ENCODE measurements at places on chromosomes 11 and 22.

DNA sequence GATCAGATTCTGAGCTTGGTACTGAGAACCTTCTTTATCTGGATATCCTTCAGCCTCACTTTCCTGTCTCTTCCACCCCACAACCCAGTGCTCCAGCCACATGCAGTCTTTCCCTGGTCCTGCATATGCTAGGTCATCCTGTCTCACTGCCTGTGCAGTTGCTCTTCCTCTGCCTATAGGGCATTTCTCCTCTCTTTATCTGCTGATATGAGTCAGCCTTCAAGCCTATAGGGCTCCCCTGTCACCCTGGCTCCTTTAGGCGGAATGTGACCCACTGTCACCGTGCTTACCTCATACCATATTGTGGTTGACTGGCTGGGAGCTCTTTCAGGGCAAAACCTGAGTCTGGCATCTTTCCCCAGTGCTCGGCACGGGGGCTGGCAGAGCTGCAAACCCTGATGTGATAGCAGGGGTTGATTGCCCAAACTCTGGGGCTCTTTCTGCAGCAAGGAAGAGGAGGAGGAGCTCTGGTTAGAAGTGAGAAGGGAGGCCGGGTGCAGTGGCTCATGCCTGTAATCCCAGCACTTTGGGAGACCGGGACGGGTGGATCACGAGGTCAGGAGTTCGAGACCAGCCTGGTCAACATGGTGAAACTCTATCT is 26.3 kb downstream of the MEI1 start:
- no peak overlapping the region for H3K27ac ChIP-seq
- H3K27me3 ChIP-seq: no peaks in the 10 kb centered on the region
- DNase-seq: peak; percentile 54
- no peak overlapping the region for H3K4me3 ChIP-seq
- no peaks in the 10 kb centered on the region for H3K4me1 ChIP-seq

DNA sequence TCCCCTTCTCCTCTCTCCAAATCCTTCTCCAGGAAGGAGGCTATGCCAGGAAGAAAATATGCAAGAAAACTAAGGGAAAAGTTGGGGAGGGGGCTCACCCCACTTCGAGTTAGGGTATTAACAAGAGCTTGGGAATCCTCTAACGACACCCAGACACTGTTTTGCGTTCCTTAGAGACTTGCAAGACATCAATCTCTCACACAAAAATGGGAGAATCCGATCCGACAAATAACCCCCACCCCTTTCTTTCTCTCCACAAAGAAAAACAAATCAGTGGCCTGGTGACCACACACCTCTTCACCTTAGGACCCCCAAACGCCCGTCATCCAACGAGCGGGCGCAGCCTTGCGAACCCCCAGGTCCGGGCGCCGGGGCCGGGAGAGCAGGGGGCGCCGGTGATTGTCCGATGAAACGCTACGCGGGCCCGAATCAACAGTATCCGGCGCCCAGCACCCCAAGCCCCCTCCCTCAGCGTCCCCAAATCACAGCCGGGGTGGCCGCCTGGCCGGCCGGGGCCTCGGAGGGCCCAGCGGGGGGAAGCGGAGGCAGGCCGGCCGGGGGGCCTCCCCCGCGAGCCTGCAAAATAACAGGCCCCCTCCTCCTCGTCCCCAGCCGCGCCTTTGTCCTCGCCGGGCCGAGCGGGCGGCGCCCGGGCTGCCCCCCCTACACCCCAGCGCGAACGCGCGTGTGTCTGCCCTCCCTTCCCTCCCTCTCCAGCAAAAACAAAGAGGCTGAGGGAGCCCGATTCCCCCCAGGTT is 690 bp downstream of the CSNK1E start:
- H3K4me1 ChIP-seq: peaks cover 13% of the 10 kb centered on the region
- peak; percentile 68 for DNase-seq
- H3K4me3 ChIP-seq: peak overlapping the region; percentile 71

- peaks cover 6% of the 10 kb centered on the region for H3K4me1 ChIP-seq
- H3K4me3 ChIP-seq: no peak overlapping the region
- H3K27ac ChIP-seq: no peak overlapping the region
- no peaks in the 10 kb centered on the region for H3K36me3 ChIP-seq
- no peaks in the 10 kb centered on the region for H3K27me3 ChIP-seq
Observed at GRCh38 chr22:42178910-42179519, 48.4 kb upstream of the CYP2D6 start.

- no peaks in the 10 kb centered on the region for H3K27me3 ChIP-seq
- no peak within 1 kb of the TSS for H3K27ac ChIP-seq
- H3K36me3 ChIP-seq: peaks cover 2% of the 10 kb centered on the region
- H3K4me3 ChIP-seq: peak within 1 kb of the TSS; percentile 50
- H3K4me1 ChIP-seq: peaks cover 5% of the 10 kb centered on the region
Observed at GRCh38 chr22:45240810-45241631, at the start of gene KIAA0930. KIAA0930 (minus strand) TSS chr22:45240894; CDS start chr22:45240703, 191 bp downstream.

GRCh38 chr11:120651836-120652235 is 140.3 kb downstream of the GRIK4 start:
- DNase-seq: no peak
- no peak overlapping the region for H3K27ac ChIP-seq
- H3K36me3 ChIP-seq: no peaks in the 10 kb centered on the region
- H3K4me1 ChIP-seq: no peaks in the 10 kb centered on the region

DNA sequence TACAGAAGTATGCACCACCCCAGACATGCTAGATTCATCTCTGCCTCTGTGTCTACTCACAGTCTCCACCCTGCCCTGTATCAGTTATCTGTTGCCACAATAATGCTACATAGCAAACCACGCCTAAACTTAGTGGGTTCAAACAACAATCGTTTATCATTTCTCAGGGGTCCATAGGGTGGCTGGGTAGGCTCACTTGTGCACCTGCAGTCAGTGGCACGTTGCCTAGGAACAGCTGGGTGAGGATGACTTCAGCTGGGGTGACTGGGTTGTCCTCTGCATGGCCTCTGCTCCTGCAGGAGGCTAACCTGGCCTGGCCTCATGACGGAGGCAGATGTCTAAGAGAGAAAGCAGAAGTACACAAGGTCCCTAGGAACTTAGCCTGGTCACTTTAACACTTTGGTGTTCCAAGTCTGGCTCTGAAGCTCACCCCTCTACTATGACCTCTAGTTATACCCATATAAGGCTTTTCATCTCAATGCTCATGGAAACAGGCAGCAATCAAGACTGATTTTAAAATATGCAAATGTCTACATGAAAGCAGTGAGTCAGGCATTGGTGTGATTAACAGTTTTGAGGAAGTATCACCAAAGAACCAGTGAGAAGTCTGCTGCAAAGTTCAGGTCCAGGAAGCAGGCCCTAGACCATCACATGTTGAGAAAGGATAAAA is 10.7 kb downstream of the OLFML1 start:
- no peaks in the 10 kb centered on the region for H3K27me3 ChIP-seq
- H3K27ac ChIP-seq: no peak overlapping the region
- H3K4me1 ChIP-seq: peaks cover 2% of the 10 kb centered on the region
- DNase-seq: no peak
- H3K36me3 ChIP-seq: no peaks in the 10 kb centered on the region

DNA sequence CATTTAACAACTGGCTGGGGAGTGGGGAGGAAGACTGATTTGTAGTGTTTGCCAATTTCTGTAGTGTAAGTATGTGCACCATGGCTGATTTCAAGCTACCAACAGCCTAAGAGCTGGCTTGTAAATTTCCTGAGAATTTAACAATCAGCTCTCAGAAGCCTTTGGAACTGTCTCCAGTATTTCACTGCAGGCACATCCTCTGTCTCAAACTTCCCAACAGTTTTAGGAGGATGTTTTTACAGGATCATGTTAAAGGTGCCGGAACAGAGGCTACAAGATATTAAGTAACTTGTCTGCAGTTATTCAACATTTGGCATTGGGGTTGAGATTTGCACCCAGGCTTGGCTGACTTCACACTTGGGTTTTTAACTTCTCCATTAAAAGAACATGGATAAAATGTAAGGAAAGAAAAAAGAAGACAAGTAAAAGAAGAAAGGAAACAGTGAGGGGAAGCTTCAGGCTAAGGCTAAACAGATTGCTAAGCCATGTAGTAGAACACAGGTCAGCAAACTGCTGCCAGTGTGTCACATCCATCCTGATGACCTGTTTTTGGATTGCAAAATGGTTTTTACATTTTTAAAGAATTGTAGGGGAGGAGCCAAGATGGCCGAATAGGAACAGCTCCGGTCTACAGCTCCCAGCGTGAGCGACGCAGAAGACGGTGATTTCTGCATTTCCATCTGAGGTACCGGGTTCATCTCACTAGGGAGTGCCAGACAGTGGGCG is 204.8 kb upstream of the SESN3 start:
- H3K27me3 ChIP-seq: no peaks in the 10 kb centered on the region
- H3K4me3 ChIP-seq: no peak overlapping the region
- no peaks in the 10 kb centered on the region for H3K36me3 ChIP-seq
- no peak overlapping the region for H3K27ac ChIP-seq

DNA sequence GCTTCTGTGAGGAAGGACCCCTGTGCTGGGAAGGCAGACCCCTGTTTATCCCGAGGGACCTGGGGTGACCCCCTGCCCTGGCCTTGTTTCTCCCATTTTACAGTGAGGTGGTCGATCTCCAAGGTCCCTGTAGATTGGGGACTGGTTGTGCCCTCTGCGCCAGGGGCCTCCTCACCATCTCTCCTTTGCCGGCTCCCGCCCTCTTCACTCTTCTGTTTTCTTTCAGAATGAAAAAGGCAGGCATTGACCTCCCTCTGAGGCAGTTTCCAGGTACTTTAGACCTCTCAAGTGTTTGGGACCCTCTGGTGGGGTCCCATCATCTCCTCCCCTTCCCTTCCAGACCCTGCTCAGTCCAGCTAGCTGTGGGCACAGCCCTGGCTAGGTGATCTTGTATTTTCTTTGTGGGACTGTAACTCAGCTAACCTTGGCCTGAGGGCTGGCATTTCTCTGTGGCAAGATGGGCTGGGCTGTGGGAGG is 1.5 kb downstream of the SERPINH1 start:
- peaks cover 25% of the 10 kb centered on the region for H3K36me3 ChIP-seq
- peak overlapping the region; percentile 95 for H3K27ac ChIP-seq
- H3K4me3 ChIP-seq: peak overlapping the region; percentile 86
- no peaks in the 10 kb centered on the region for H3K27me3 ChIP-seq

- H3K4me1 ChIP-seq: no peaks in the 10 kb centered on the region
- H3K27ac ChIP-seq: no peak overlapping the region
- no peak overlapping the region for H3K4me3 ChIP-seq
- no peaks in the 10 kb centered on the region for H3K36me3 ChIP-seq
- H3K27me3 ChIP-seq: no peaks in the 10 kb centered on the region
Observed at GRCh38 chr11:97471480-97471879, 1081.7 kb downstream of the JRKL start.

DNA sequence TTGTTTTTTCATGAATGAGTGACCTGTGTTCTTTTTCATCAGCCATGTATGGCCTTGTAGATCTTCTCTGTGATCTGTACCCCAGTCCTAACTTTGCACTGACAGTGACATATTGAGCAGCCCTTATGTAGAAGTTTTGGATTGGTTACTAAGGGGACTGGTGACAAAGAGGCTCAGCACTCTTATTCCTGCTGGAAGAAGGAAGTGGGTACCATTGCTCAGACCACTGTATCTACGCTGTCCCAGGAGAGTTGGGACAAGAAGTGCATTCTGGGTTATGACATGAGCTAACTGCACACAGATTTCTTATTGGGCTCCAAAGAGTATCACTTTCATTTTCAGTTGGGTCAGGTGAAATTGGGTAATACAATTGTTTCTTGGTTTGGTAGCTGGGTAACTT is 107.8 kb upstream of the RASSF10 start:
- H3K27me3 ChIP-seq: no peaks in the 10 kb centered on the region
- no peak overlapping the region for H3K27ac ChIP-seq
- H3K36me3 ChIP-seq: peaks cover 6% of the 10 kb centered on the region
- DNase-seq: no peak
- H3K4me3 ChIP-seq: no peak overlapping the region

- no peaks in the 10 kb centered on the region for H3K27me3 ChIP-seq
- no peaks in the 10 kb centered on the region for H3K36me3 ChIP-seq
- no peak overlapping the region for H3K27ac ChIP-seq
- no peak for DNase-seq
- H3K4me1 ChIP-seq: no peaks in the 10 kb centered on the region
- H3K4me3 ChIP-seq: no peak overlapping the region
Observed at GRCh38 chr22:45896964-45897538, 79.9 kb downstream of the WNT7B start.

GRCh38 chr11:27470826-27471588 is 1.6 kb downstream of the LGR4 start:
- H3K4me3 ChIP-seq: peak overlapping the region; percentile 42
- H3K27ac ChIP-seq: peak overlapping the region; percentile 6
- no peaks in the 10 kb centered on the region for H3K36me3 ChIP-seq

DNA sequence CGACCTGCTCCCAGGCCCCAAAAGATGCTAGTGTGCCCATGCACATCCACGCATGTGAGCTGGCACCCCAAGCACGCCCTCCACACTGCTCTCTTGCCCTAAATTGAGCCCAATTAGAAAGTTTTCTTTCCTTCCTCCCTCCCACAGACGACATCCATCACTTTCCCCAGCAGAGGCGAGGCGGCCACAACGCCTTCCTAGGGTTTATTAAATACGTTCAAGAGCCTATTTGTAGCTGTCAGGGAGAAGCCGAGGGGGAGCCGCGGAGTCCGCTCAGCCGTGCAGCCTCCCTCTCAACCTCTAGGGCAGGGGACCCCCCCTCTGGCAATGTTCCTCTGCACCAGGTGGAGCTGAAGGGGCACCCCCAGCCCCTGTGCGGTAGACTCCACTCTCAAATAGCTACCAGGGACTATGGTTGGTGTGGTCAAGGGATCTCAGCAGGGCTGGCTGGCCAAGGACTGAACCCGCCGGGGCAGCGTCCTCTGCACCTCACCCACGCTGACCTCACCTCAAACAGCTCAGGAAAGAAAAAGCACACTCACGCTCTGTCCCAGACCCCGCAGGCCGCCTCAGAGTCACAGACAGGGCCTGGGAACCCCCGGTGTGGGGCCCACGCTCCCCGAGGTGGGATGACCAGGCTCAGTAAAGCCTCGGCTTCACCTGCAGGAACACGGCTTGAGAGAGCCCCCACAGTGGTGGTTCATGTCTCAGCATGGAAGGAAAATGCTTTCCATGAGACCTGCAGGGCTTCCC is 152.4 kb downstream of the DSCAML1 start:
- no peaks in the 10 kb centered on the region for H3K4me1 ChIP-seq
- H3K4me3 ChIP-seq: no peak overlapping the region
- H3K27ac ChIP-seq: no peak overlapping the region
- H3K36me3 ChIP-seq: no peaks in the 10 kb centered on the region

DNA sequence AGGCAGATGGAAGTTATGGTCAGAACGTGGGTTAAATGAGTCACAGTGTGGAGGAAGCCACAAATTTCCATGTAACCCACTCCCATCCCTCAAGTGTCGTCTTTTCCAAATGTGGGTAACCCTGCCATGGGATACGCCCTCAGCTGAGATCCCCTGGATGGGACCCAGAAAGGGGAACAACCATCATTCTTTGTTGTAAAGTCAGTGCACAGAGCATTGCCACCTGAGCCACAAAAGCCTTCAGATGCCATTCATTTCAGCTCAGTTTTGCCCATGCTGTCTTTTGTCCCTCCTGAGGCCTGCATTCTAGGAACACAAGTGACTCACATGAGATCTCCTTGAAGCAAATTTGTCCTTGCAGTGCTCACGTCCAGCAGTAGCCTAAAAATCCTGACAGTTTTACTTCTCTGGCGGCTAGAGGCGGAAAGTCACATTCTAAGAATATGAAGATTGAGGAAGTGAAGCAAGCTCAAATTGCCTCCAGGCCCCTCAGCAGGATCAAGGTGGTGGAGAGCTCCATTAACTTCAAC is 30.6 kb downstream of the MMP13 start:
- no peaks in the 10 kb centered on the region for H3K4me1 ChIP-seq
- peak; percentile 5 for DNase-seq
- H3K27me3 ChIP-seq: no peaks in the 10 kb centered on the region
- H3K27ac ChIP-seq: no peak overlapping the region

GRCh38 chr11:116326146-116326545 is 446.6 kb downstream of the BUD13 start:
- H3K4me3 ChIP-seq: no peak overlapping the region
- H3K27me3 ChIP-seq: no peaks in the 10 kb centered on the region
- DNase-seq: no peak

- H3K27ac ChIP-seq: no peak overlapping the region
- H3K27me3 ChIP-seq: no peaks in the 10 kb centered on the region
- DNase-seq: no peak
- no peaks in the 10 kb centered on the region for H3K36me3 ChIP-seq
- no peaks in the 10 kb centered on the region for H3K4me1 ChIP-seq
Observed at GRCh38 chr11:45471266-45471665, 185.1 kb upstream of the SYT13 start.
